ENCODE measurements at places on chromosomes 6 and 20. TPM values are rescaled to one million over a fixed set of nuclear protein-coding genes. Genes with fewer than 3 reads are reported as not detected.

Gene APOBEC2
- total RNA-seq, result not detected

Gene TRAPPC3L
- not detected for total RNA-seq

Gene DLK2
- 0.36 TPM for total RNA-seq

Gene TASP1
- 10.7 TPM for total RNA-seq

Gene OPN5
- not detected for total RNA-seq

Gene TSPO2
- not detected for total RNA-seq

DNA sequence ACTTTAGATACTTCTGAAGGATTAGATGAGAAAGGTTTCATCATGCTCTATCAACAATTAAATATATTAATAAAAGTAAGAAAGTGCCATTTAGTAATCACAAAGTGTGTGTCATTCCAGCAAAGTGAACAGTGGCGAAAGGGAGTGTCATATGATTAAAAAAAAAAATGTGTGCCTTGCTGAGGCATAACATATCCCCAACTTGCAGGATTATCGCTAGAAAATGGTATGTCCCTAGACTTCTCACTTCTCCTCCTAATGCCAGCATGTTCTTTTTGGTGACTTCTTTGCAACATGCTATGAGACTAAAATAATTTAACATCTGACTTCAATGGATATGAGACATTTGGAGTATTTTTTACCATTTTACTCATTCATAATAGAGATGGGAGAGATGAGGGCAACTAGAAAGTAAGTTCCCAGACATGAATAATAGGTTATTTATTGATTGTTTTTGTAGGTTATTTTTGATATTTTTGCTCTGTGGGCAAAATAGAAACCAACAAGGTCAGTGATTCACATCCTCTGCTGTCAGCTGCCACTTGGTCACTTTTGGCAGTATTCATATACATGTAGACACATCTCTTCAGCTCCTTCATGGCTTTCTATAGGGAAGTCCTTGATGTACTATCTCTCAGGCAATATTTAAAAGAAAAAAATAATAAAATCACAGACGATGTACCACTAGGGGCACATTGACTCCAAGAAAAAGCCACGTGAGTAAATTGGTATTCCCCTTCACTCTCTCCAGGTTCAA, 370.1 kb downstream of the BMP2 start:
- no peak overlapping the region for H3K4me3 ChIP-seq
- H3K27ac ChIP-seq, result no peak overlapping the region
- no peak for DNase-seq

DNA sequence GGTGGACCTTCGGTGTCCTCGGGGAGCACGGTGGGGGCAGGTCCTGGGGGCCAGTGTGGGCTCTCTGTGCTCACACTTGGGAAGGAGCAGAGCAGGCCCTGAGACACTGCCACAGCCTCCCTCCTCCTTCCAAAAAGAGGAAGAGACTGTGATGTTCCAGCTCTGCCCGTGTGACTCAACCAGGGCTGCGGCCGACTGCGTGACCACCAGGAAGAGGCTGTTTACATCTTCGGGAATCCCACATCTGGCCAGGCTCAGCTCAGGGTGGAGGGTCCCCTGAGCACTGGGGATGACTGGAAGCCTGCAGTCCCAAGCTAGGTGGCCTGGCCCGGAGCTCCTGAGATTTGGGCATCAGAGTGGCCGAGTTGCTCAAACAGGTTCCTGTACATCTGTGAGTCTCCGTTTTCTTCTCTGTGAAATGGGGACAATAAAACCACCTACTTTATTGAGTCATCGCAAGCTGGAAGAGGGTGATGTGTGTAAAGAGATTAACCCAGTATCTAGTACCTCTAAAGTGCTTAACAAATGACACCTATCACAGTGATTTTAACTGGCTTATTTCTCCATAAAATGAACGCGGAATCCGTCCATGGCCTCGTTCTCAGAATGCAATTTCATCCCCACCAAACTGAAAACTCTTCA, 242.1 kb downstream of the DLL1 start:
- no peaks in the 10 kb centered on the region for H3K36me3 ChIP-seq
- H3K27me3 ChIP-seq, result peaks cover 5% of the 10 kb centered on the region
- H3K4me3 ChIP-seq, result no peak overlapping the region
- DNase-seq, result no peak
- peaks cover 8% of the 10 kb centered on the region for H3K4me1 ChIP-seq
- no peak overlapping the region for H3K27ac ChIP-seq

- no peaks in the 10 kb centered on the region for H3K36me3 ChIP-seq
- peaks cover 40% of the 10 kb centered on the region for H3K4me1 ChIP-seq
- H3K27me3 ChIP-seq, result no peaks in the 10 kb centered on the region
- no peak for DNase-seq
- no peak overlapping the region for H3K4me3 ChIP-seq
These were observed 95.6 kb downstream of the JARID2 start for GRCh38 chr6:15341311-15342001.

- no peaks in the 10 kb centered on the region for H3K27me3 ChIP-seq
- no peak overlapping the region for H3K27ac ChIP-seq
- H3K4me1 ChIP-seq, result no peaks in the 10 kb centered on the region
- H3K4me3 ChIP-seq, result no peak overlapping the region
These were observed 48.7 kb upstream of the RSPO3 start for GRCh38 chr6:127069659-127070279.

Measured in CD4-positive, alpha-beta T cell (primary cell).